ENCODE measurements at places on chromosomes 16 and 17.

DNA sequence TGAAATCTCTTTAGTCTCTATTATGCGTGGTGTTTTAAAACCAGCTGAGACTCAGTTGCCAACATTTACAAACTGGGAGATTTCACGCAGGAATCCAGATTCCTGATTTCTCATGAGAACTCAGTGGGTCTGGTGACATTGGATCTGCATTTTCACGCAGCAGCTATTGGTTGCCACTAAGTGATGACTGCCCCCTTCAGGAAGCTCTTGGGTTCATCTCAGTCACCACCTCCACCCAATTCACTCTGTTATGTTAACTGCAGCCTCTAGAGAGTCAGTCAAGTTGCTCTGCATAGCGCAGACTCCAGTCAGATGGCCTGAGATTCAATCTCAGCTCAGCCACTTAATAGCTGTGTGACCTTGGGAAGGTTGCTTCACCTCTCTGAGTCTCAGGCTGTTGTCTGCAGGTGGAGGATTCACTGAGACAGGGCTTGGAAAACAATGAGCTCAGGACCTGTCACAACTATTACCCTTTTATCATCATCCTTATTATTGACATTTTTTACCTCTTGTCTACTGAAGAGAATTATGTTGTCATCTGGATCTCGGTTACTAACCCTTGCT is 6.4 kb downstream of the SHISA9 start:
- no peak for DNase-seq

DNA sequence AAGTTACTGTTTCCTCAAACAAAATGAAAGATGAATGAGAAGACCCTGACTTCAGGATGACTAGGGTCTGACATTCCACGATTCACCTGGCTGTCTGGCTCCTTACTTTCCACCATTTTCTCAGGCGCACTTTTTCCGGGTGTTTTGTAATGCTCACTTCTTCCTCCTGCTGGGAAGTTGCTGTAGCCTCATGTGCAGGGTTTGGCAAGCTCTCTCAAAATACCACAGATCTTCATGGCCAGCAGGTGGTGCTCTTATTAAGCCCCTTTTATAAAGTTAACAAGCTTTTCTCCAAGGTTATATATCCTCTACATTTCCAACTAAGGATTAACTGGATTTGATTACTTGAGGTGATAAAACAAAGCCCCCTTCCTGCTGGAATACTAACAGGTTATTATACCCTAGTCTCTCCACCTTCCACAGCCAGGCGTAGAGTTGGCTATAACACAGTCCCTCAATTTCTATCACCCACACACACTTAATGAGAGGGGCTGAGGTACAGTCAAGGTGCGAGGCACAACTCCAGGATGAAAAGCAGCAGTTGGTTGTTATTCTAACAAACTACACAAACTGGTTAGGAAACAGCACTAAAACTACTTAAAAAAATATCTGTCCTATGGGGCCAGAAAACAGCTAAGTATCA is 45.4 kb downstream of the STH start:
- DNase-seq: peak; percentile 34

DNA sequence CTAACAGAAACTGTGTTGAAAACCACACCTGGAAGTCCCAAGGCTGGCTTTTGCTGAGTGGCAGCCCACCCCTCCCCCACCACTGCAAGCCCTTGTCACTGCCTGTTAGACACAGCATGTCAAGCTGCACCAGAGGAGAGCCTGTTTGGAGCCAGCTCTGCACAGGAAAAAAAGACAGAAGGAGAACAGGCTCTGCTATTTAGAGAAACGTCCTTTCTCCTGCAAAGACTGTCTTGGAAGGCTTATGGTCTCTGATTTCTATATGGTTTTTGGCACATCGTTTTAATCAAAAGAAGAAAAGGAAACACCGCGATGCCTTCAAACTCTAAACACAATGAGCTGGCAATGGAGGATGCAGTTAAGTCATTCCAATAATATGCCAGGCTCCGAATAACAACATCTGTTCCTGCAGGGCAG is 275.5 kb downstream of the MAP2K4 start:
- DNase-seq: no peak

GRCh38 chr16:56849690-56850680 is 15.0 kb upstream of the SLC12A3 start:
- DNase-seq: no peak

- no peak for DNase-seq
These were observed 3.9 kb upstream of the DNASE1L2 start for GRCh38 chr16:2232094-2232990.

DNA sequence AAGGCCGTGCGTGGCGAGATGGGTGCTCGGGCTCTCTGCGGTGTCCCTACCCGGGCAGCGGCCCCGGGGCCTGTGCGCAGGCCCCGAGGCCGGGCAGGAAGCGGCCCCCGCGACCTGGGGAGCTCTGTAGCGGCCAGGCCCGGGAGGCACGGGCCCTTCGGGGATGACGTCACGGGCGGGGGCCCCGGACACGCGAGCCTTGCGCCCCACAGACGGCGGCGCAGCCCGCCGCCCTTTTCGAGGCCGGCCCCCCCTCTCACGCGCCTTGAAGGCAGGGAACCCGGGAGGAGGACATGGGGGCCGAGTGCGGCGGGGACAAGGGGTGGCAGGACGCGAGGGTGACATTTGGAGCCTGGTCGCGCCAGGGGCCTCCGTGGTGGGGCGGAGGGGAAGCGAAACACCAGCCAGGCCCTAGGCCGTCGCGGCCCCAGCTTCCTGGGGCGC is 1.1 kb downstream of the RAI1 start:
- DNase-seq: peak; percentile 35

DNA sequence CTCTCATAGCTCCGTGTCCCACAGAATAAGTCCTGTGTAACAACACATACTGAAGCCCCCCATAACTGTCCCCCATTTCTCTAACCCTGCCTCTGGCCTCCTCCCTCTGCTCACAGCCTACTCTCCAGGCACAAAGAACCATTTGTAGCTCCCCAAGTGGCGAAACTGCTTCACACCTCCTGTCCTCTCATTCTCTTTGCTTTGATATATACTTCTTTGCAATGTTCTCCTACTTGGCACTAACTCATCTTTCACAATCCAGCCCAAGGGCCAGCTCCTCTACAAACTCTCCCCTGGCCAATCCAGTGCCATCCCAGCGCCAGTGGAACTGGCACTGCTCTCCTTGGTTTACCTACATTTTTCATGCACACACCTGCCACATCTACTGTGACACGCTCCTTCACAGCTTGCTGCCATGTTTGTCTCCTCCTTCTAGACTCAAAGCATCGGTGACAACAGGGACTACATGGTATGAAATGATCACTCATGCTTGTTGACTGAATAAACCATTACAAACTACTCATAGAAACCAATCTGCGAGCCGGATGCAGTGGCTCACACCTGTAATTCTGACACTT is 12.8 kb downstream of the CYTH1 start:
- no peak for DNase-seq

GRCh38 chr16:85197611-85198566 is 85.6 kb upstream of the CIBAR2 start:
- no peak for DNase-seq

DNA sequence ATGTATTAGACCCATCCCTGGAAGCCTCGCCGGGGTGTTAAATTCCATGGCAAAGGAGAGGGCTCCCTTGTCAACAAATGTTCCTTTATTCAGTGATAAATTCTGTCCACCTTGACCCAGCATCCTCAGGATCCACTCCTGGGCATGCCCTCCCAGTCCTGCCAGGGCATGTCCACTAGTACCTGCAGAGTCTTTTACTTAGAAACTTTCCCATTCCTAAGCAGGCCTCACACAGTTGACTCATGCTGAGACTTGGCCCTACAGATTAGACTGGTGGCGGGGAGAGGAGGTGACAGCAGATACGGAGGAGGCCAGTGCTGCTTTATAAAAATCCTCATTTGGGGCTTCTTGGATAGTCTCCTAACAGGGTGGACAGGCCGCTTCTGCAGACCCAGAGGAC is 88.8 kb downstream of the CYLD start:
- no peak for DNase-seq

GRCh38 chr17:28187931-28188330 is 131.1 kb upstream of the TMEM97 start:
- DNase-seq: no peak

- peak; percentile 35 for DNase-seq
These were observed 7.3 kb downstream of the NT5C start for GRCh38 chr17:75124041-75124818.

- DNase-seq: no peak
These were observed 31.9 kb downstream of the CCDC42 start for GRCh38 chr17:8712698-8713097.

GRCh38 chr16:11759997-11760396 is 17.3 kb upstream of the TXNDC11 start:
- no peak for DNase-seq

DNA sequence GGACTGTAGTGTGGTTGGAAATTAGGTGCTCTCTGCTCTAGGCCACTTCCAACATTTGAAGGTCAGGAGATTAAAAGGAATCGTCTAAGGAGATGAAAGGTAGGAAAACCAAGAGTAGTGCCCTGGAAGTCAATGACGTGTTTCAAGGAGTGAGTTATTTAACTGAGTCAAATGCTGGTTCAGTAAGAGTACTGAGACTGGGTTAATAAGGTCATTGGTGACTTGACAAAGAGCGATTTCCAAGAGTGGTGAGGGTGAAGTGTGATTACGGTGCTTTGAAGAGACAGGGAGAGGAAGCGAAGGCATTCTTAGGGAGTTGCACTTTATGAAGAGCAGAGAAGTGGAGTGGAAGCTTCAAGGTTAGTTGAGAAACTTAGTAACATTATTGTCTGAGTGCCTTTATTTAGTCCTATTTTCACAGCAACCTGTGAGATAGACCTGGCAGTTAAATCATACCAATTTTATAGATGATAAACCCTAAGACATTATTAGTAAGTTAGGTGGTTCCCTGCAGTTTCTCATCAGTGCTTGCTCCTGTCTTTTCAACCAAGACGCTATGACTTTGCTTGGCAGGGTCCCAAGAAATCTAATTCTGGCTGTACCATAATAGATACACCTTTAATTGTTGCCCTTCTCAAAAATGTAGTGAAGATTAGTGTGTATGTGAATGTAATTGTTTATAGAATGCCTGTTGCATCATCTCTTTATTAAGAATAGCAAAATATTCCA is 5.9 kb downstream of the ZNF207 start:
- DNase-seq: no peak

GRCh38 chr17:82242977-82243647 is 14.3 kb downstream of the SLC16A3 start:
- DNase-seq: no peak

DNA sequence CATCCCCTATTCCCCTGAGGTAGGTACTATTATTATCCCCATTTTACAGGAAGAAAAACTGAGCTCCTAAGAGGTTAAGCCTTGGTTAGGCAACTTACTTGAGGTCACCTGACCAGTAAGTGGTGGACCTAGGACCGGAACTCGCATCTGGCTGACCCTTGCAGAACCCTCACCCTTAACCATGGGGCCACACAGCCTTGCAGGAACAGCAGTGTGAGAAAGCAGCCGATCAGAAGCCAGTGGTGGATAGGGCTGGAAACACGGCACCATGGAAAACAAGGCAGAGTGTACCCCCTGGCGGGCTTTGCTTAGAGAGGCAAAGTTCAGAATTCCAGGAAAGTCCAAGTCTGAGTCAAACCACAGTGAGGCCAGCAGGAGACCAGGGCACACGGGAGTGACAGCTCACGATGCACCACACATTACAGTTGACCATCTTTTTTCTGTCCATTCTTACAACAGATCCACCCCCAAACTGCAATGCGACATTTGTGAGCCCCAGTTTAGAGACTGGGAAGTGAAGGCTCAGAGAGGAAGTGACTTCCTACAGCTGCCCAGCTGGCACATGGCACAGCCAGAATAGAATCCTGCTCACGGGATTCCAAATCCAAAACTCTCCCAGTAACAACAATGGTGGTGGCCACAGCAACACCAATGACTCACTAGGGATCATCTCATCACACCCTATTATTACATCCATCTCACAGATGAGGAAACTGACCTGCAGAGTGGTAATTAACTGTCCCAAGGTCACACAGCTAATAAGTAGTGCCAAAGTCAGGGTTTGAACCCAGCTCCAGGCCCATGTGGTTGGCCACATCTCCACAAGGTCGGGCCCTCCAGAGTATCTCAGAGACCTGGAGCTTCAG is 20.3 kb downstream of the KIFC3 start:
- DNase-seq: no peak

DNA sequence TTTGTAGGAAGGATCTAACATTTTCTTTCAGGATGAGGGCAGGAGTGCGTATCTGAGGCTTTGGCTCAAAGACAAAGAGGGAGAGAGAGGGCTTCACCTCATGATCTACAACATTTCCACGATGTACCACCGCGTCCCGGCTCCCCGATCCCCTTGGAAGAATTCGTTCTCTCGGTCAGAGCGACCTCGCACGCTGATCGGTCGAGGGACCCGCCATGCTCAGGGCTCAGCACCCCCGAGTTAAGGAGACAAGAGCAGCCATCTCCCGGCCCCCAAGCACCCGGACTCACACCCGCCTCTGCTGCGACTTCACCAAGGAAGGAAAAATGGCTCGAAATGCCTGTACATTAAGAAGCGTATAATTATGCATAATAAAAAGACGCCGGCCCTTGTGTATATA is 89.5 kb upstream of the RPL38 start:
- no peak for DNase-seq
